ENCODE measurements at places on chromosomes 7 and 10.

GRCh38 chr10:58781873-58782488 is 269.3 kb downstream of the BICC1 start:
- no peak for DNase-seq

- DNase-seq: no peak
Measured at GRCh38 chr7:148264933-148265557, 325.5 kb upstream of the C7orf33 start.

- DNase-seq: no peak
Measured at GRCh38 chr7:330511-331230, 40.7 kb downstream of the FOXL3 start.

- no peak for DNase-seq
Measured at GRCh38 chr7:676972-677385, 49.5 kb upstream of the DNAAF5 start.

- DNase-seq: no peak
Measured at GRCh38 chr7:112965506-112965905, 121.1 kb downstream of the GPR85 start.

DNA sequence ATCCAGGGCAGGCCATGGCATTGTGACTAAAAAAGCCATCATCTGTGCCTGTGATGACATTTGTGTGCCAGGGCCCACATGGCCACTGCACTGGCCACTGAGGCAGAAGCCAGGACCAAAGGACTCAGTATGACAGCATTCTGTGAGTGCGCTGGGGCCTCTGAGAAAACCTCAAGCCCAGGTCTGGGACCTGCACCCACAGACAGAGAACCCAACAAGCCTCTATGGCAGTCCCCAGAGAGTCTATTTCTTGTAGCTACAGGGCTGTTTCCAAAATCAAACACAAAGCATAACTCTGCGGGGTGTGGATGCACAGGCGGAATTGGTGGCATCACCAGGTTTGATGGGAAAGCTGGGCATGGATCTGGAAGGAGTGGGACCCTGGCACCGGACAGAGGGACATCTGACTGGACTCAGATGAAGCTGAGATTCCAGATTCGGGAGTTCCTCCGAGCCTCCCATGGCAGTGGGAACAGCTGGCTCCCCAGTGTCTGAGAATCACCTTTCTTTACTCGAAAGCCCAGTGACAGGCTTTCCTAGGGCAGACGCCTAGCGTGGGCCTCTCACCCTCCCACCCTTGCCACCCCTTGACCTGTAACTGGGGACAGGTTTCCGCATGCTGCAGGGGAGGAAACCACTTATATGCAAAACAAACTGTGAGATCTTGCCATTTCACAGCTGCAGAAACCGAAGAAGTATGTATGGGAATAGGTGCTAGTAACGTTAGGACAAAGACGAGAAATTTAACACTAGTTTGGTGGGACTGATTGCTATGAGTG is 70.6 kb upstream of the RHEB start:
- DNase-seq: no peak

DNA sequence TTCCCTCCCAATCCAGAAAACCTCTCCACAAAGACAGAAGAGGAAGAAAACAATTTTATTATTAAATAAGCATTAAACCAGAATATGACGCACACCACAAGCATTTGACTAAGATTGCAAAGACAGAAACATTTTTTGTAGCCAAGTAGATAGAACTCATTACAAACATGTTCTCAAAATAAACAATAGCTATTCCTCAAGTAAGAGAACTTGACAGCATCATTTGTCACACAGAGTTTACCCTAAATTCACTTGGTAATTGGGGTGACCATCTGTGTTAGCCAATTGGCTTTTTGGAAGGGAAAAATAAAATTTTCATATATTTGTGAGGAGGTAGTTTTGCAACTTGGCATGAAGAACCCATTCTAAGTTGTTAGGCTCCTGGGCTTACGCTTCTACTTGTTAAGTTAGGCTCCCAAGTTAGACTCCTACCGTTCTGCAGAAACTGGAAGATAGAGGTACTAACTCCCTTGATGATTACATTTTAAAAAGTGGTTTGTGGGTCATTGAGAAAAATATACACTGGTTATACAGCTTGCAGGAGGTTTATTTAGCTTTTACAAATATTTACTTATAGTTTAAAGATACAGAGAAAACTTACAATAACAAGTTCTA is 618.6 kb upstream of the CNTNAP2 start:
- no peak for DNase-seq

DNA sequence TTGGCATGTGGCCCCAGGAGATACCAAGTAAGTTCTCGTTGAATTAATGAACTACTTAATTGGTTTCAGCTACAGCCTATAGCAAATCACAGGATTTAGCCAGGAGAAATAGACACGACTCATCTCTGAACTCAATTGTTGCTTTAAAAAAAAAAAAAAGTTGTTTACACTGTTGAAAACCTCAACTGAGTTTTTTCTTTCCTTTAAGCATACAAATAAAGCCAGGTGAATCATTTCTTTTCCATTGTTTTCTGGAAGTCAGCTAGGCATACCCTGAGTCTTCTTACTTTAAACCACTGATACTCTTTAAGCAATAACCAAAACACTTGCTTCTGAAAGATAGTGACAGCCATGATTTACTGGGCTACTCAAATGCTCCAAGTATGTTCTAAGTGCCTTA is 755 bp downstream of the FRMPD2 start:
- DNase-seq: no peak

- DNase-seq: no peak
Measured at GRCh38 chr7:125934955-125935354, 1005.3 kb upstream of the POT1 start.
